PC-3 (cell line): ENCODE measurements at places on chromosomes 6 and 20. TPM values are rescaled to one million over a fixed set of nuclear protein-coding genes. Genes with fewer than 3 reads are reported as not detected.

GRCh38 chr20:62921119-62921687, 5.1 kb downstream of the DIDO1 start:
- no peaks in the 10 kb centered on the region for H3K36me3 ChIP-seq
- H3K27ac ChIP-seq: no peak overlapping the region
- no peak overlapping the region for H3K4me3 ChIP-seq

The TCF15 gene
- total RNA-seq: 0.40 and 0.98 TPM in 2 replicates

The CEBPB gene
- 103 and 122 TPM in 2 replicates for total RNA-seq

DNA sequence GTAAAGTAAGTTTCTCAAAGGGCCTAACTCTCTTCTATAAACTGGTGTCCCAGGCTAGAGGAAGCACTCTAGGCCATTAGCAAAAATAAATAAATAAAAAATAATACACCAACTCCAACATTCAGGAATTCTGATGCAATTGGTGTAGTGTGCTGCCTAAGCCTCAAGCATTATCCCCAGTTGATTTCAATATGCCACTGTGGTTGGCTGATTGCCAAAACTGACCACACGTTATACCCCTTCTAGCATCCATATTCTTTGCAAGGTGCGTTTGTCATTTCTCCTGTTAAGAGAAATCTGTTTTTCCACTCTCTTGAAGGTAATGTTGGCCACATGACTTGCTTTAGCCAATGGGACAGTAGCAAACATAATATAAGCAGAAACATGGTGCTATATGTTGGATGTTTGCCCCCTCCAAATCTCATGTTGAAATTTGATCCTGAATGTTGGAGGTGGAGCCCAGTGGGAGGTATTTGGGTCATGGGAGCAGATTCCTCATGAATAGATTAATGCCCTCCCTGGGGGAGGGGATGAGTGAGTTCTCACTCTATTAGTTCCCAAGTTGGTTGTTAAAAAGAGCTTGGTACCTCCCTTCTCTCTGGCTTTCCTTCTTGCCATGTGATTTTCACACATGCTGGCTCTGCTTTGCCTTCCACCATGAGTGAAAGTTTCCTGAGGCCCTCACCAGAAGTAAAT, 71.9 kb upstream of the PLCB4 start:
- H3K4me1 ChIP-seq: no peaks in the 10 kb centered on the region
- no peak overlapping the region for H3K27ac ChIP-seq
- H3K36me3 ChIP-seq: no peaks in the 10 kb centered on the region
- no peak overlapping the region for H3K4me3 ChIP-seq
- H3K27me3 ChIP-seq: no peaks in the 10 kb centered on the region
